Right atrium auricular region (tissue), 2 donors: ENCODE measurements at places on chromosomes 4 and X. TPM values are rescaled to one million over a fixed set of nuclear protein-coding genes. Genes with fewer than 3 reads are reported as not detected.

- no peaks in the 10 kb centered on the region for H3K36me3 ChIP-seq
- H3K27ac ChIP-seq: no peak overlapping the region
- DNase-seq: no peak
Measured at GRCh38 chrX:9958183-9958582, 9.0 kb upstream of the CLDN34 start.

DNA sequence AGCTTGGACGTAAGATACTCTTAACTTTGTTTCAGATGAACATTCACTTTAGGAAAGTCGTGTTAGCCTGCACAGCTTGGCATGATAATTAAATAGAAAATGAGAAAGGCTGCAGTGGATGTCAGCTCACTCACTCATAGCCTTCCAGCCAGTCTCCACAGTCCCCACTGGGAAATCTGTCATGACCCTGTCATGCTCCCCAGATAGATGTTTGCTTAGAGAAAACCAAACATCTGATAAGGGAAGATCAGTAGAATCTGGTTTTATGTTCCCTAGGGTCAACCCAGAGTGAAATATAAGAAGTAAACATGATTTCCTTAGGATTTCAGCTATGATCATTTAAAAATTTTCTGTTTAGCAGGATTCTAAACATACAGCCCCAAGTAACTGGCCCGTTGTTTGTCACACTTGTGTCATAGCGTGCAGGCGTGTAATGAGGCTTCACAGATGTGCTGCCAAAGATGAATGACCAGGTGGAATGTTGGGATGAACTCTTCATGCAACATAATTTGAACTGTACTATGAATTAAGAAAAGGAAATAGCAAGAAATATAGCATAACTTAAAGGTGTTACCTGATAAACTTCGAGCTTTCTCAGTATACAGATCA, 180.1 kb downstream of the BANK1 start:
- no peak overlapping the region for H3K27ac ChIP-seq
- no peak for DNase-seq
- no peaks in the 10 kb centered on the region for H3K4me1 ChIP-seq
- no peaks in the 10 kb centered on the region for H3K36me3 ChIP-seq
- no peaks in the 10 kb centered on the region for H3K27me3 ChIP-seq

GRCh38 chr4:118752551-118752950, 67.4 kb downstream of the METTL14 start:
- peak overlapping the region; percentile 75 for H3K27ac ChIP-seq
- H3K36me3 ChIP-seq: peaks cover 24% of the 10 kb centered on the region
- H3K4me3 ChIP-seq: no peak overlapping the region
- no peak for DNase-seq
- H3K27me3 ChIP-seq: no peaks in the 10 kb centered on the region

- H3K4me3 ChIP-seq: no peak overlapping the region
- H3K36me3 ChIP-seq: no peaks in the 10 kb centered on the region
- no peaks in the 10 kb centered on the region for H3K27me3 ChIP-seq
- DNase-seq: no peak
Measured at GRCh38 chr4:121514443-121514842, 133.6 kb upstream of the QRFPR start.

- H3K36me3 ChIP-seq: no peaks in the 10 kb centered on the region
- no peak overlapping the region for H3K4me3 ChIP-seq
- no peak overlapping the region for H3K27ac ChIP-seq
- no peaks in the 10 kb centered on the region for H3K4me1 ChIP-seq
Measured at GRCh38 chr4:160026721-160027120, 923.8 kb downstream of the RAPGEF2 start.

GRCh38 chr4:150237110-150237872, 159.0 kb downstream of the DCLK2 start:
- peaks cover 16% of the 10 kb centered on the region for H3K4me1 ChIP-seq
- H3K4me3 ChIP-seq: no peak overlapping the region
- H3K27me3 ChIP-seq: no peaks in the 10 kb centered on the region
- H3K27ac ChIP-seq: no peak overlapping the region
- no peak for DNase-seq

DNA sequence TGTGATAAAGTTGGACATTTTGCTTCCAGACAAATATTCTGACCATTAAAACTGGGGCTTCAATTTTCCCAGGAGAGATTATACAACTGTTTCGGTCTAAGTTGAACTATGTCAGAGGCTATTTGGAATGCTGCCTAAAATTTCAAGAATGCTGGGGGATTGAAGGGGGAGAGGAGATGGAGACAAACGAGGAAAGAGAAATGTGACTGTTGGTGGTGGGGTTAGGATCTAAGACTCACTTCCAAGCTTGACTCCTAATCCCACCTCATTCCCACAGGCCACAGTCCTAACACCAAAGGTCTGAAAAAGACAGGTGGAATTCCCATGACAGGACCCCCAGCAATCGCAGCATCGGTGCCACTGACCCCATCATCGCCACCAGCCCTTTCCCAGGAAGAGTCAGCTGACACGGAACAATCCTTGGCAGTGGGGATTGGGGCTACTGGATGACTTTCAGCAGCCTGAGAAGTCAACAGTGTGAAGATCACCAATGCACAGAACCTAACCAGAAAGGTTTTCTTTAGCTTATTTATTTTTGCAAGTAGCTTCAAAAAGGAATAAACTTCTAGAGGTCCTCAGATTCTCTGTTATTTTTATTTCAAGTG, 74.0 kb upstream of the PRSS48 start:
- no peak overlapping the region for H3K4me3 ChIP-seq
- DNase-seq: no peak
- no peaks in the 10 kb centered on the region for H3K36me3 ChIP-seq

DNA sequence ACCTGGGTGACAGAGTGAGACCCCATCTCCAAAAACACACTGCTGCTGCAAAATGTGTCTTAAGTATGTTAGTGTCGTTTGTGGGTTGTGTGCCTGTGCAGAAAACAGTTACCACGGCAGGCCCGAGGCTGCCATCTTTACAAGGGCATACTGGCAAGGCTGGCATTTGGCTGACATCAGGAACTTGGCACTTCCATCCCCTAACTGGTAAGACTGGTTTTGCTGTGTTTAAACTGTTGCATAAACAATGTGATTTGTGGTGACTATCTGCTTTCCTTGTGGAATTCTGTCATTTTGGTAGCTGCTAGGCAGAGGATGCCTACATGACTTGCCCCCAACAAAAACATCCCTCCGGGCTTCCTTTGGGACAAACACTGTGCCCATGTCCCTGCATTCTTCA, 12.3 kb downstream of the LRP2BP start:
- DNase-seq: no peak
- H3K27ac ChIP-seq: no peak overlapping the region
- H3K27me3 ChIP-seq: no peaks in the 10 kb centered on the region
- H3K36me3 ChIP-seq: no peaks in the 10 kb centered on the region

DNA sequence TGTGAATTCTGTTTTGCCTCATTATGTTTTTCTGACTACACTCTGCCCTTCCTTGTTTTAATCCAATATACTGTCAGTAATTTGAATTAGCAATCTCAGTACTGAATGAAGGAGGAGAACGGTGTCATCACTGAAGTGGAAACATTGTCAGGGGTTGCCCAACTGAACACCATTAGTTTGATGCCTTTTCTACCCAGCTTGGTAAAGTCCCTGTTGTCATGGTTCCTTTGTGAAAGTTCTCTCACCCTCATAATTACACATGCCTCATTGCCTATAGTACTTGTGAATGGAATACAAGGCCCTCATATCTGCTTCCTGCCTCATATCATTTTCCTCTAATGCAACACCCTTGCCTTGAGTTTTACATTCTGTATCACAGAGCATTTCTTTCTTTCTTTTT, 76.9 kb downstream of the RRAGB start:
- H3K4me1 ChIP-seq: no peaks in the 10 kb centered on the region
- H3K27ac ChIP-seq: no peak overlapping the region
- no peaks in the 10 kb centered on the region for H3K36me3 ChIP-seq
- H3K4me3 ChIP-seq: no peak overlapping the region
- no peak for DNase-seq

DNA sequence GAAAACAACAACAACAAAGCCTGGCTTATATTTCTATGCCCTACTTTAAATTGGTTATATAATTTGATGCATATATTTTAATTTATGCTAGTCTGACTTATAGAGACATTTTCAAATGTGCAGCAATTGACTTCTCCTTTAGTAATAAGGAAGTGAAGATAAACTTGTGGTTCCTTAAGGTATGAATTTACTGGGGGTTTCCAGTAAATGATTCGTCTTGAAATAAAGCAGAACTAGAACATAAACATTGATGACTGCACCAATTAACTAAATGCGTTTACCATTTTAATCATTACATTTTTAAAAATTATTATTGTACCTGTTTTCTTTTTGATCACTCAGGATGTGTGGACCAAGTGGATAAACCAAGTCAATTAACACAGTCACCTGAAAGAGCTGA, 99.6 kb upstream of the CCSER1 start:
- H3K36me3 ChIP-seq: no peaks in the 10 kb centered on the region
- no peaks in the 10 kb centered on the region for H3K4me1 ChIP-seq
- H3K27me3 ChIP-seq: no peaks in the 10 kb centered on the region
- DNase-seq: no peak

- no peak for DNase-seq
- H3K4me3 ChIP-seq: no peak overlapping the region
- H3K4me1 ChIP-seq: peaks cover 12% of the 10 kb centered on the region
- no peaks in the 10 kb centered on the region for H3K36me3 ChIP-seq
Measured at GRCh38 chr4:15197005-15197404, 194.7 kb downstream of the CPEB2 start.

- H3K4me1 ChIP-seq: no peaks in the 10 kb centered on the region
- no peaks in the 10 kb centered on the region for H3K27me3 ChIP-seq
- DNase-seq: no peak
- no peak overlapping the region for H3K27ac ChIP-seq
Measured at GRCh38 chr4:69951602-69952001, 13.9 kb downstream of the CSN2 start.

- no peak overlapping the region for H3K4me3 ChIP-seq
- peaks cover 23% of the 10 kb centered on the region for H3K4me1 ChIP-seq
- no peak for DNase-seq
Measured at GRCh38 chrX:39309018-39309635, 507.9 kb downstream of the MID1IP1 start.

DNA sequence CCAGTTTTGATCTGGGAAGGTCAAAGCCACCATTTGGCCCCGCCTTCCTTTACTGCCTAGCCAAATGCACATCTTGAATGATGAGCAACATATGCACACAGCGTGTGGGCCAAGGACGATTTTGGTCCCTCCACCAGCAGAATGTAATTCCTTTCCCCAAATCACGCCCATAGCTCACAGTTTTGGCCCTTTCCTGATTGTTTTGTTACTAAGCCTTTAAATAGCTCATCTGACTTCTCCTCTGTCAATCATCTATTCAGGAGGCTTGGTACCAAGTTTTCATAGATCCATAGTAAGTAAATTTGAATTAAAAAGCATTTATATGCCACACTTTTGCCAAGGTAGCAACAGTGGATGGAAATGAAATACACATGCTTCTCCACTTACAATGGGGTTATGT, 123.3 kb downstream of the NFKB1 start:
- peaks cover 7% of the 10 kb centered on the region for H3K4me1 ChIP-seq
- no peaks in the 10 kb centered on the region for H3K27me3 ChIP-seq
- DNase-seq: no peak
- H3K27ac ChIP-seq: no peak overlapping the region
- no peaks in the 10 kb centered on the region for H3K36me3 ChIP-seq

- no peaks in the 10 kb centered on the region for H3K4me1 ChIP-seq
- no peak for DNase-seq
- no peak overlapping the region for H3K27ac ChIP-seq
Measured at GRCh38 chr4:33071535-33071934, 2351.4 kb downstream of the PCDH7 start.

DNA sequence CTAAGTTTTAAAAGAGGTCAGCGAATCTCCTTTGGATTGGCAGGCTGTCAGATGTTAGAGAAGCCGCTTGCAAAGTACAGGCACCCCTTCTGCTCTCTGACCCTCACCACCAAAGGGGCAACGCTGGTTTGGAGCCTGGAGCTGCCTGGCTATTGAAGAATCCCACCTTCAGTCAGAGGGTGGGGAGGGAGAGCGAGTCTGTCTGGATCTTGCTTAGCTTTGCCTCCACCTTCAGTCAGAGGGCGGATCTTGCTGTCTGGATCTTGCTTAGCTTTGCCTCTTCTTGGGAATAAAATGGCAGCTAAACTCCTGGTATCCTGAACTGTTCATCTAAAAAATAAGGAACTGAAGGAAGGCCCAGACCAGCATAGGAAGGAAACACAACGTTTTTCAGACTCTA, 7.3 kb downstream of the CCDC110 start:
- DNase-seq: no peak
- no peaks in the 10 kb centered on the region for H3K36me3 ChIP-seq
- no peak overlapping the region for H3K27ac ChIP-seq
- H3K4me1 ChIP-seq: no peaks in the 10 kb centered on the region

DNA sequence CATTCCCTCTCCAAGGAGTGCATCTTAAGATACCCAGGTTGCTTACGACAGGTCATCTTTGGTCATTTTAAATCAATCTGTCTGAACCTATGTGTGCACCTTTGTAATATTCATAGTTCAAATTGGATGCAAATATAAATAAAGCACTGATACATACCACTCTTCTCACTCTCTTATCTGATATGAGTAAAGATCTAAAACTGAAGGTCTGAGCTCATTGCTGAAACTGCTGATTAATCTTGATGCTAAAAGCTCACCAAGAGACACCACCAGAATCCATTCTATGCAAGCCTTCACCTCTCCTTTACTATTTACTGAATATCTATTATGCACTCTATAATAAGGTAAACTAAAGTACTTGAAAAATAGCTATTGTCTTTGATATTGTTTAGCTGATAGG, 16.6 kb downstream of the HSD17B13 start:
- H3K4me1 ChIP-seq: no peaks in the 10 kb centered on the region
- DNase-seq: no peak
- no peak overlapping the region for H3K4me3 ChIP-seq
- no peaks in the 10 kb centered on the region for H3K36me3 ChIP-seq
- no peak overlapping the region for H3K27ac ChIP-seq

- no peaks in the 10 kb centered on the region for H3K36me3 ChIP-seq
- no peak overlapping the region for H3K4me3 ChIP-seq
- H3K27me3 ChIP-seq: no peaks in the 10 kb centered on the region
- no peak overlapping the region for H3K27ac ChIP-seq
Measured at GRCh38 chr4:123877551-123877950, 481.0 kb downstream of the SPRY1 start.

The SLC6A14 gene
- total RNA-seq: not detected

The FDCSP gene
- total RNA-seq: not detected

The FGF5 gene
- total RNA-seq: 0.07 TPM

The CWH43 gene
- not detected for total RNA-seq

The WDR17 gene
- 0.63 TPM for total RNA-seq

The CLCN4 gene
- total RNA-seq: 15.6 TPM

The NCAPG gene
- 0.44 TPM for total RNA-seq

The SPANXC gene
- not detected for total RNA-seq

The DRP2 gene
- not detected for total RNA-seq

The SUPT20HL2 gene
- not detected for total RNA-seq

The TECRL gene
- total RNA-seq: 712 TPM

The FAM9B gene
- total RNA-seq: not detected

The CTAG1A gene
- total RNA-seq: not detected
